ENCODE measurements at places on chromosomes 12 and 14.

DNA sequence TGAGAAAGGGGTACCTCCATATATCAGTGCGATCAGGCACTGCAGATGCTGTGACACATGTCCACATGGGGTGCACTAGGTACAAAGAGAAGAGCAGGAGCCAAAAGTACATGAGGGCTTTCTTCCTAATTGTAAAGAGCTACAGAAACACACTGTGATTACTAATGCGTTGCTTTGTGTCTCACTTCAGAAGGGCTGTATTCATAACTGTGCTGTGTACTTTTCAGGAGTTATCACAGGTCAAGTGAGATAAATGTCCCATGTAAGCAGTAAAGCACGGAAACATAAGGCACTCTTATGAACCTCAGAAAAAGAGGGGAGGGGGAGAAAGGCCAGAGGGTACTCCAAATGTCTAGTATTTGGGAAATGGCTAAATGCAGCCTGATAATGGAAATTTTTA, 10.6 kb downstream of the SPRING1 start:
- DNase-seq, result no peak

DNA sequence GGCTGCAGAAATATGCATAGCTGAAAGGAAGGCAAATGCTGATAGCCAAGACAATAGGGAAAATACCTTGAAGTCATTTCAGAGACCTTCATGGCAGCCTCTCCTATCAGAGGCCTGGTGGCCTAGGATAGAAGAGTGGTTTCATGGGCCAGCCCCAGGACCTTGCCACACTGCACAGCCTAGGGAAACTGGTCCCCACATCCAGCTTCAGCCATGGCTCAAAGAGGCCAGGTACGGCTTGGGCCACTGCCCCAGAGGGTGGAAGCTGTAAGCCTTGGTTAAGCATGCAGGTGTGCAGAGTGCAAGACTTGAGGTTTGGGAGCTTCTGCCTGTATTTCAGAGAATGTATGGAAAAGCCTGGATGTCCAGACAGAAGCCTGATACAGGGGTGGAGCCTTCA, 101.0 kb upstream of the KITLG start:
- no peak for DNase-seq

DNA sequence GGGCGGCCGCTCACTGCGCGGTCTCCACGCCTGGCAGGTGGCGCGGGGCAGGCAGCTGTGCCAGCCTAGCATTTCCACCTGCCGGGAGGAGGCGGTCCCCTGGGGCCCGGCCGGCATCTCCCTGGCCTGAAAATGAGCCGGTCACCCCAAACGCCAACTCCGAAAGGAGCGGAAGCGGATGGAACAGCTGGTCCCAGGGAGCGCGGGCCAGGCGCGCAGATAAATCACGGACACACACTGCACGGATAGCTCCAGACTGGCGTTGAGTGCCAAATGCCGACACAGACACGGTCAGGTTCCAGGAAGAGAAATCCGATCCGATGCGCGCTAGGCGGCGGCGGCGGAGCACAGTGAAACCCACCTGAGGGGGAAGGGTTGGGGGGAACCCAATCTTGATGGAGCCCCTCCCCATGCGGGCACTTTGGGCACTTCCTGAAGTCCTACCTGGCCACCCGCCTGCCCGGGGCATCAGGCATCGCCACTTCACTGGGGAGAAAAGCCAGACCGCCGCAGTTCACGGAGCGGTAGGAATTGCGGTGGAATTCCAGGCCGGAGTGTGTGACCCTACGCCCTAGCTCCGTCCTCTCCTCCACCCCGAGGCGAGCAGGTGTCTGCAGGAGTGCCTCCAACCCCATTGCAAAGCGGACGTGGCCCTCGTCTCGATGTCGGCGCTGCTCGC, 624 bp upstream of the PLEKHD1 start:
- DNase-seq, result peak; percentile 64

DNA sequence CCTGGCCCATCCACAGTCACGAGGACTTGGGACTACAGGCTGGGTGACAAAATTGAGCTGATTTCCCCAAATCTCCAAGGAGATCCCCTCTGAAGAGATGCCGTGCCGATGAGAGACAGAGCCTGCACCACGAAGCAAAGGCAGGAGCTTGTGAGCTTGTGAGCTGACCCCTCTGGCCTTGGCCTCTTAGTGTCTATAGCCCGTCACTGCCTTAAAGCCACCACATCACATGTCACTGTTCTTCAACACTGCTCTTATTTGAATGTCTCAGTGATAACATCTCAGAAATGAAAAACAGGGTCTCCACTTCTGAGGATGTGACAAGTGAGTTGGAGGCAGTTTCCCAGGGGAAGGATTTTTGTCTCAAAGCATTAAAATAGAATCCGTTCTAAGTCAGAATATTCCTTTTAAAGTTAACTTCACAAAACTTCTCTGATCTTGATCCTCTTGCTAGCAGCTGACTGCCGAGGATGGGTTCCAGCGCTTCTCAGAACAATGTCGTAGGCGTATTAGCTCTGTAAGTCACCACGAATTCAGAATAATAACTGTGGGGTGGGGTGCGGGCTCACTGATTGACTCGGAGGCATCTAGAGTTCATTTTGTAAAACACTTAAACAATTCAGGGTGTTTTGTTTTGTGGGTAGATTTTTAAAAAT, 37.5 kb downstream of the CHST11 start:
- no peak for DNase-seq

DNA sequence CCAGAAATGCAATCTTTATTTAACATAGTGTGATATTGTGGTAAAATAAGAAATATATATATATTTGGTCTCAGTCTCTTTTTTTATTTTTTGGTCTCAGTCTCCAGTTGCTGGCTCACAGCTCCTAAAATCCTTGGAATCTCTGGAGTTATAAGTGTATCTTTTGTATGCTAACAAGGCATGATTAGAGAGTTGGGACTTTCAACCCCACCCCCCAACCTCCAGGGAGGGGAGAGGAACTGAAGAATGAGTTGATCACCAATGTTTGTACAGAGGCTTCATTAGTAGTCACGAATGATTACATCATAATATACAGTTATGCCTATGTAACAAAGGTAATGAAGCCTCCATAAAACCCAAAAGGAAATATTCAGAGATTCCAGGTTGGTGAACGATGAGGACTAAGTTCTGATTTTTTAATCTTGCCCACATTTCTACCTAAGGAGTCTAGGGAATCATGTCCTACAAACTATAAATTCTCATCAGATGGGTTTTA, 22.8 kb upstream of the LALBA start:
- no peak for DNase-seq

DNA sequence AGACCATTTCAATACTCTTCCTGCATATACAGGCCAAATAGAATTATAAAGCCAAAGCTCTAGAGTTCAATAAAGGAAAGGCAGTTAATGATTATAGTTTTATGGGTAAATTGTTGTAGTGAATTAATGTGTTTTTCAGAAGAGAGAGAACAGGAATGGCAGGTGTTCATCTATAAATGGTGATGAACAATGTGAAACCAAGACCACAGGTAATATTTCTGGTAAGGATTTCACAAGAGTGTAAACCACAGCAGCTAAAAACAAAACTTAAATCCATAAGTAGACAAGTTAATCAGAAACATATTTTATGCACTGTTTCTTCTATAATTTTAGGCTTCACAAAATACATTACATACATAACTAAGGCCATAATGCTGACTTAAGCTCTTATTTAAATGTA, 204.4 kb downstream of the SYT1 start:
- no peak for DNase-seq

DNA sequence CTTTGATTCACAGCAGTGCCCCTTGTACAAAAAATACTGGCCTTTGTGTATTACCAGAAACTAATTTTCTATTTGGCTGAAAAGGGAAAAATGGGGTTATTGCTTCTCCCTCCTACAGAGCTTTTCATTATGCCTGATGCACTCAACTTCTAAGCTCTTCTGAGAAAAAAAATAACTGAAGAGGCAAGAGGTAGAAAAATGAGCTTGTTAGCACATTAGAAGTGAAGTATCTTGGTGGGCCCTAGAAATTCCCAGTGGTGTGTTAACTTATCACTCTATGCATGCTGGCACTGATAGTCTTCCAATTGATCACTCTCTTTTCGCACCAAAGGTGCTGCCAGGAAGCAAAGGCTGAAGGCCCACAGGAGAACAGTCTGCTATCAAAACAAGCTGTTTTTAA, 17.1 kb downstream of the INSM2 start:
- no peak for DNase-seq

DNA sequence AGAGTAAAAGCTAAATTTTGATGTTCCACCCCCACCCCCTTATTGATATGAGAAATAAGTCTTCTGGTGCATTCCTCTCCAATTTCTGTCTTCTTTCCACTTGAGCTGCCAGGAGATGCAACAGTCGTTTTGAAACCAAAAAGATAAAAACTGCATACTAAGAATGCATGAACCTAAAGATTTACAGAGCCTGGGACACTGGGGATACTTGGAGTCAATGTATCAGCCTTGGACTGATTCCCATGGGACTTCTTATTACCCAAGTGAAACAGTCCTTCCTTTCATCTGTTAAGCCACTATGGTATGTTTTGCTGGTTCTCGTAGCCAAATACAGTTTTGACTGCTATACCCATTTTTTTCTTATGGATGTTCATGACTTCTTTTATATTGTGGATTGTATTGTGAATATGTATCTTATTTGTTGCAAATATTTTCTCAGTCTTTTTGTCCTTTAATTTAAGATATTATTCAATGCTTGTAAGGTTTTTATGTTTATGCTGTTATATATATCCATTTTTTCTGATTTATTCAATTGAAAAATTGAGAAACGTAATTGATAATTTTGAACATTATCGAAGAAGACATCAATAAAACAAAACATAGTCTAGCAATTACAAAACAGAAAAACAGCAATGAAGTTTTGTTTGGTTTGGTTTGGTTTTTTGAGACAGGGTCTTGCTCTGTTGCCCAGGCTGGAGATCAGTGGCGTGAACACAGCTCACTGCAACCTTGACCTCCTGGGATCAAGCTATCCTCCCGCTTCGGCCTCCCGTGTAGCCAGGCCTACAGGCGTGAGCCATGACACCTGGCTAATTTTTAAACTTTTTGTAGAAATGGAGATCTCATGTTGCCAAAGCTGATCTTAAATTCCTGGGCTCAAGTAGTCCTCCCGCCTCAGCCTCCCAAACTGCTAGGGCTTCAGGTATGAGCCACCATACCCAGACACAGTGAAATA, 85.4 kb upstream of the ETV6 start:
- DNase-seq, result no peak

- no peak for DNase-seq
Observed at GRCh38 chr14:49892301-49892635, 614 bp upstream of the ARF6 start.

DNA sequence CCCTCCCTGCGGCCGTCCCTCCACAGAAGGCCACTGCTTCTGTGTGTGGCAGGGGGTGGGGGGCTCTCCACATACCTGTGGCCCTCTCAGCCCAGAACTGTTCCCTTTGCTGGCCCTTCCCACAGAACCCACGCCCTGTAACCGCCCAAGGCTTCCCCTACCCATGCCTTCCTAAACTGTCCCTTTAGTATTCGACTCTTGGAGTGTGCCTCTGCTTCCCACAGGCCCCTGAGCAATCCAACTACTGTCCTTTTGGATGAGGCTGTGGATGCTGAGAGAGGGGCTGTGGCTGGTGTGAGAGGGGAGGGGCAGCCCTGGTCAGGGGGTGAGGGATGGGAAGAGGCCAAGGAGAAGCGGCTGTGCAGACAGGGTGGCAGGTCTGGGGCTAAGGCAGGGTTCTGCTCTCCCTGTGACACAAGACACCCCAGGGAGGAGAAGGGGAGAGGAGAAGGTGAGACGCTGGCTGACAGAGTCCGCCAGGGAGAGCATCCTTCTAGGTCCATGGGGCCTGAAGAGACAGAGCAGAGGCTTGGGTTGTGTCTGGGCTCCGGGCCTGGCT, 46.0 kb downstream of the DLK1 start:
- DNase-seq, result no peak

GRCh38 chr12:96456265-96456974, 33.0 kb upstream of the CFAP54 start:
- no peak for DNase-seq

DNA sequence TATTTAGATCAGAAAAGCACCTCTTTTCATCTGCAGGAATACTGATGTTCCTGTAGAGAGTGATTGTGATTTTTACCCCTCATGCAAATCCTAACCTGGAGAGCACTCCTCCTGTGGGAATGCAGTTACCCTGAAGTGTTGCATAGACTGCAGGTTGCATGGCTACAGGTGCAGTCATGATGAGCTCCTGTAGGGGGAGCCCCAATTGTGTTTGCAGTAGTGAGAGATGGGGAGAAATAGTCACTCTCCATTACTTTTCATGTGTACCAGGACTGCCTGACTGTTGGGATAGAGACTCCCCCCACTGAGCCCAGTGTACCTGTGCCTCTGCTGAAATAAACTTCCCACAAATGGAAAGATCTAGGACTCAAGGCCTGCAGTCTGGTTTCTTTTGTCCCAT, 1086.5 kb downstream of the SLC6A15 start:
- peak; percentile 86 for DNase-seq

DNA sequence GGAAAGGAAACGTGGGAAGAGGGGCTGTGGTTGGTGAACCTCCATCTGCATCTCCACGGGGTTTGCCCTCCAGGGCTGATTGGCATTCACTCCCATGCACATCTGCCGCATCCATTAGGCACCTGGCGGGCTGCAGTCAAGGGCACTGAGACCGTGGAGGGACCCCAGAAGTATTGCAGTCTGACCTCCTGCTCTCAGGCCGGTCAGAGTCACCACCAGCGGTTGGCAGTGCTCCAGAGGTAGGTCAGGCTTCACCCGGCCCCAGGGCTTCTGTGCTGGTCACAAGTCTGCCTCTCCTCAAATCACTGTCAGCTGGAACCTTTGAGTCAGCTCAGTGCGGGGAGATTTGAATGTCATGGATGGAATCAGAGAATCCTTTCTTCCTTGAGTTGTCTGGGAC, 132.3 kb downstream of the PAPOLA start:
- no peak for DNase-seq

GRCh38 chr14:101446387-101446969, 114.8 kb upstream of the DIO3 start:
- no peak for DNase-seq

- DNase-seq, result no peak
Observed at GRCh38 chr12:114812384-114812783, 128.4 kb upstream of the TBX3 start.

DNA sequence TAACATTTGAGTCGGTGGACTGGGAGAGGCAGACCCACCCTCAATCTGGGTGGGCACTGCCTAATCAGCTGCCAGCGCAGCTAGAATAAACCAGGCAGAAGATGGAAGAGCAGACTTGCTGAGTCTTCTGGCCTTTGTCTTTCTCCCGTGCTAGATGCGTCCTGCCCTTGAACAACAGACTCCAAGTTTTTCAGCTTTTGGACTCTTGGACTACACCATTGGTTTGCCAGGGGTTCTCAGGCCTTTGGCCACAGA, 27.2 kb upstream of the DNM1L start:
- DNase-seq, result no peak
